8988T (cell line): ENCODE measurements at places on chromosomes 4 and X.

GRCh38 chr4:138775890-138776289 lies 239.7 kb upstream of the NOCT start:
- DNase-seq: no peak

DNA sequence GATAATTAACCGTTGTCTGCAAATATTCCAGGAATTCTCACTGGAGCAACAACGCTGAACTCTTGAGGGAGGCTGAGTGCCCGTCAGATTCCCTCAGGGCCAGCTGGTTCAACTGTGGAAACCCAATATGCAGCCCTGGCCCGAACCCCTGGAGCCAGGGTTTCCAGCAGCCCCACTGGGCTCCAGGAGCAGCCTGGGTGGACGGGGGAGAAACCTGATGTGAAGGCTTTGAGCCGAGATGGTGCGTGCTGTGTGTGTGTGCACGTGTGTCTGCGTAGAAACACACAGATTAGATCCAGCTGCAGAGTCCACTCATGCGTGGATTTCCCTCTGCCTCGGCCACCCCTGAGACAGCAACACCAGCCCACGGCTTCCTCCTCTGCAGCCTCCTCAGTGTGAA lies 19.4 kb upstream of the SLC25A6 start:
- no peak for DNase-seq

GRCh38 chr4:152225680-152226079 lies 310.2 kb downstream of the FBXW7 start:
- DNase-seq: no peak

DNA sequence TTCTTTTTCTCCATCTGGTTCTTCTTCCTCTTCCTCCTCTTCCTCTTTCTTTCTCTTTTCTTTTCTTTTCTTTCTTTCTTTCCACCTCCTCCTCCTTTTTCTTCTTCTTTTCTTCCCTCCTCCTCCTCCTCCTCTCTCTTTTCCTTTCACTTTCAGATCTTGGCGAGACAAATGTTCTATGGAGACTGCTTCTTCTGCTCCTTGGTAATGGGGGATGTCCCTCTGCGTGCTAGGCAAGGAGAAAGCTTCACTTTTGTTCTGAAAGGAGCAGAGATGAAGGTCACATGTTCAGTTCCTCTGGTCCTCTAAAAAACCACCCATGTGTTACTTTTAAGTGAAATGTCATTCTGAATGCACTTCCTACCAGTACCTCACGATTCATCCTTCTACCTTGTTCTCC lies 33.2 kb downstream of the NBDY start:
- DNase-seq: no peak

- no peak for DNase-seq
These were observed 9.5 kb downstream of the ADH4 start for GRCh38 chr4:99134586-99134985.

DNA sequence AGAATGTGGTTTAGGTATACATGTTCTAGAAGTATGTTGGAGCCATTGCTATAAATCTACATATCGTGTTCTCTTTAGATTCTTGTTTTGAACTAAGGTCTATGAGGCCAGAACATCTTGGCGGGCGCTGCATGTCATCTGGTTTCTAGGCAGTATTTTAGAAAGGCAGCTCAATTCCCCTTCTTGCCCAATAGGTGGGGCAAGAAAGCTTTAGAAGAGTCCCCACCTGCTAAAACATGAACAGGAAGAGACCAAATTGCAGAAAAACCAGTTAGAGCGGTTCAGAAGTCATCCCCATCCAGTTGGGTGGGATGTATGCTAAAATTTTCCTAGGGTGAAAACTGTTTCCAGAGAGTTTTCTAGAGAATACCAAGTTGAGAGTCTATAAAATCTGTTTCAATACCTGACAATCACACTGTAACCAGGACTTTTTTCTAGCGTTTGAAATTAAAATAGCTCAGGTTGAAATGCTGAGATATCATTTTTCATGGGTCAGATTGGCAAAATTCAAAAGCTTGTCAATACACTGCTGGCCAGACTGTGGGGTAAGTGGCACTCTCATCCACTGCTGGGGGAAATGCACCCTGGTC lies 17.5 kb upstream of the SH3KBP1 start:
- peak; percentile 43 for DNase-seq

GRCh38 chr4:107863850-107864371 lies 39.2 kb downstream of the SGMS2 start:
- DNase-seq: no peak

DNA sequence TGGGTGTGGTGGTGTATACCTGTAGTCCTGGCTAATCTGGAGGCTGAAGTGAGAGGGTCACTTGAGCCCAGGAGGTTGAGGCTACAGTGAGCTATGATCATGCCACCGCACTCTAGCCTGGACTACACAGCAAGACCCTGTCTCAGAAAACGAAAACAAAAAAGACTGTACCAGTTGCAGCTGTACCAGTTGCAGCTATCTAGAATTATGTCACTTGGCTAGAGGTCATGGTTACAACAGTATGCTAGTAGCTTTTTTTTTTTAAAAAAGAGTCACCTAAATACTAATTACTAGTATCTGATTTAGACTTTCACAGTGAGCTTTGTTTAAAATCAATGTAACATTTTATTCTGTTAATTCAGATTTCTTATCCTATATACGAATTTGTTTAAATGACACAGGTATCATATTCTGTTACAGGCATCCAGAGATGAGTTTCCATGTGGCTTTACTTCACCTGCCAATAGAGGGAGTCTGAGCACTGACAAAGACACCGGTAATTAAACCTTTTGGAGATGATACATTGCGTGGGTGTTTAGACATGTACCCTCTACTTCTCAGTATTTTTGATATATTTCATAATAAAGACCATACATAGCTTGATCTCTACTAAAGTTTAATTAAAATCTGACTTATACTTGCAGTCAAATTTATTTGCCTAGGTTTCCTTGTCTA lies 100.2 kb upstream of the IL13RA1 start:
- DNase-seq: no peak

DNA sequence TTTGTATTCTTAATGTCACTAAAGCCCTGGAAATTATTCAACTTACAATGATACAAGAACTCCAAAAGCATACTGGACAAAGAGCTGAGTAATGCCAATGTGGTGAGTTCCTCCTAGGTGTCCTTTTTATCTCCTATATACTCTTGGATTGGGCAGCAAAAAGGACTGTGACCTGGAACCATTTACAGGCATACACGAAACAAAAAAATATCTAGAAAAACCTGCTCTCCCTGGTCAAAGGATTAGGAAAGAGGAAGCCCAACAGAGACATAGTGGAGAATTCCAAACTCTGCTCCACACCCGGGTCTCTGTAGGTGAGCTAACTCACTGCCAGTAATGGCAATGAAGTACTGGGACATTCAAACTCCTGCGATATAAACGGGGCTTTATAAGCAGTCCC lies 25.3 kb downstream of the SULT1B1 start:
- DNase-seq: no peak

GRCh38 chr4:143285696-143286437 lies 50.8 kb upstream of the GAB1 start:
- no peak for DNase-seq

GRCh38 chr4:181323061-181323460 lies 920.1 kb upstream of the TENM3 start:
- no peak for DNase-seq
